ELR (cell line): ENCODE measurements at places on chromosomes 5 and 9.

GRCh38 chr5:60287174-60287771 is 393.7 kb upstream of the PDE4D start:
- DNase-seq = peak; percentile 77

GRCh38 chr5:33997331-33997983 is 10.4 kb downstream of the AMACR start:
- peak; percentile 83 for DNase-seq

- no peak for DNase-seq
Observed at GRCh38 chr5:78361631-78361993, 1.2 kb downstream of the SCAMP1 start.

DNA sequence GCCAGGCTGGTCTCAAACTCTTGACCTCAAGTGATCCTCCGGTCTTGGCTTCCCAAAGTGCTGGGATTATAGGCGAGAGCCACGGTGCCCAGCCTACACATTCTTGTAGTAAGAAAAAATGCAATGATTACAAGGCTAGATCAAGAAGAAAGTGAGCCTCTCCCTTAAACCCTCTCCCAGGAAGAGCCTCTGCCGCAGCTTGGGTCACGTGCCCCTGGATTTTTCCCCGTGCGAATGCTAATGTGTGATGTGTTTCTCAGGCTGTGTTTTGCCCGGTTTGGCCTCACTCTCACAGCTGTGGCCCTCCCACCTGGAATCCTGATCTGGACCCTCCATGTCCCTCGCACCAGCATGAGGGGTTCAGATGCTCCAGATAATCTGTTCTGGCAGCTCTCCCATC is 6.9 kb downstream of the PLPP7 start:
- DNase-seq = no peak

DNA sequence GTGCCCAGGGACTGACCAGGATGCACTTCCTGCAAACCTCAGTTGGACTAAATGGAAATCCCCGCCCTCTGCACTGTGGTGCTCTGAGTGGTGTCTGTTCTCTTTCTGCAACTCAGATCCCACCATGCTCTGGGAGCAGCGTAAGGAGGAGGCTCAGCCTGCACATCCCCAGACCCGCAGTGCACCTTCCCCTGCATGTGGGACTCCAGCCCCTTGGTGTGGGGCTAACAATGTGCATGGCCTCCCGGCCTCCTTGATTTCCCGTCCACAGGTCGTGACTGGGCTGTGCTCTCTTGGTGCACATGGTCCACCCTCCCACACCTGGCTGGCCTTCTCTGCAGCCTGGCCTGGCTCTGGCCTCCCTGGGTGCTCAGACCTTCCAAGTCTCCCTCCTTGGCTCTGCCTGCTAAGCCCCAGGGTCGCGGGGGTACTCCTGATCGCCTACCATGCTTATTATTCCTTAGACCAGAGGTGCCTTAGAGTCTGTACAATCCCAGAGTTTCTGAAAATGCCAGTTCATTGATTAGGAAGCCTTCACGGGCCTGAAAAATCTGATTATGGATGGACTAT is 397.5 kb downstream of the IRX2 start:
- DNase-seq = no peak

DNA sequence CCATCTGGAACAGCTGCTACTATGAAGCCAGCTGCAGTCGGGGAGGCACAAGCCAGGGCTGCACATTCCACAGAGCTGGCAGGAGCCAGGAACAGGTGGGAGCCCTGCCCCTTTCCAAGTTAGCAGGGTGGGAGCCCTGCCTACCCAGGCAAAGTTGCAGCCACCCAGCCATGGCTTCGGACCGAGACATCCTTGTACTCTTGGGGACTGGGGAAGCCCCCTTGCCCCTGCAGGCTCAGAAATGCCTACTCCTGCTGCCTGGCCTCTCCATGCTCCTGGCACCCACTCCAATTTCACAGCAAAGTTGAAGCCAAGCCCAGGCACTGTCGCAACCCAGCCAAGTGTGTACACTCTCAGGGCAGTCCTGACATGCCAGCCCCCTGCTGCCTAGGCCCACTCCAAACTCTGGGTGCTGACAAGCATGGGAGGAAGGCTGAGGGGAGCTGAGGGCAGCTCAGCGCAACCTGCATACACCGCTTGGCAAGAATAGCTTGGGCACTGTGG is 165.1 kb downstream of the RNF180 start:
- no peak for DNase-seq

DNA sequence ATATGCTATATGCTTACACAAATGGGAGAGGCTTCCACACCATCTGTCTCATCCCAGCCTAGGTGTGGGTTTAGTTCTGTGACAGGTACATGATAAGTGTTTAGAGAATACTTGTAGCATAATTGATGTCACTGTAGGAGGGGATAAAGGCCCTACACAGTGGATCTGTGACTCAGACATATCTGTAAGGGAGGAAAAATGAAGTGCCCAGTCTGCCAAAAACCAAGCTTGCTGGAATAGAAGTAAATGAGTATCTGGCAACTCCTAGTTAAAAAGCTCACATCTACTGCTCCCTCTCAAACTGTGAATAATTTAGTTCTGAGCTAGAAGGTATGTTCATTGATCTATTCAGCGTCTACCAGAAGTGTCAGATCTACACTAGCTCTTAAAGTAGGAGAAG is 38.9 kb upstream of the FAM174A start:
- no peak for DNase-seq

DNA sequence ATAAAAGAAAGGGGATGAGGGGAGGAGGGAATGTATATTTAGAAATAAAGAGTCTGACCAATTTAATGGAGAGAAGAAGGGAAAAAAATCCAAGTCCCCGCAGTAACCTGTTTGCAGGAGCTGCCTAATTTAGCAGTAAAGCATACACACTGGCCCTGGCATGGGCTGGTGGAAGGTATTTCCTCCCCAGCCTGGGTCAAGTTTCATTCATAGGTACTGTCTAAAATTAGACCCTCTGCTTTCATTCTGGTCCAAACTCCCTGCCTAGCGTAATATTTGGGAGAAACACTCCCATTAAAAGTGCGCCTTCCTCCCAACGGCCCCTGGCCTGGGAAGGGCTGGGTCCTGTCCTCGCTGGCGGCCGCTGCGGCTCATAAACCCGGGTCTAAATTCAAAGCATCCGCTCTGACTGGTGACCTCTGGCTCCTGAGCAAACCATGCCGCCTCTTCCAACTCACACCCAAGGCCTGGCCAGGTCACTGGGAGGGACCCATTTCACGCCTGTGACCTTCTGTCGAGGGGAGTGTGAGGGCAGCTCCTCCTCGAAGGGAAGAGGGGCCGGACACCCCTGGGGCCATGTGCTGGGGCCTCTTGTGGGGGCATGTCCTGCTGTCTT is 123.2 kb downstream of the FGF18 start:
- DNase-seq = no peak

- no peak for DNase-seq
Observed at GRCh38 chr5:56501781-56502557, 268.8 kb upstream of the ANKRD55 start.

DNA sequence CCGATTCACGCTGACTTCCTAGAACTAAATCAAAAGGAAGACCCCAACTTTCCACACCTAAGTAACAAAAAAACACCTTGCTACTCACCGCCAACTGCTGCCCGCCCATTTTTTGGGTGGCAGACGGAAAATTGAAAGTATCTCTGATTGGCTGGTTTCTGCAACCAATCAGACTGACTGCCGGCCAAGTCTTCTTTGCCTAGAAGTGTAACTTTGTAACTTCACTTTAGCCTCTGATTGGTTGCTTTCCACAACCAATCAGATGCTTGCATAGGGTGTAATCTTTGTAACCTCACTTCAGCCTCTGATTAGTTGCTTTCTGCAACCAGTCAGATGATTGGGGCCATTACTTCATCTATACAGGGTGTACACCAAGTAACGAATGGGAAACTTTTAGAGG is 42.6 kb upstream of the ANKH start:
- DNase-seq = no peak

DNA sequence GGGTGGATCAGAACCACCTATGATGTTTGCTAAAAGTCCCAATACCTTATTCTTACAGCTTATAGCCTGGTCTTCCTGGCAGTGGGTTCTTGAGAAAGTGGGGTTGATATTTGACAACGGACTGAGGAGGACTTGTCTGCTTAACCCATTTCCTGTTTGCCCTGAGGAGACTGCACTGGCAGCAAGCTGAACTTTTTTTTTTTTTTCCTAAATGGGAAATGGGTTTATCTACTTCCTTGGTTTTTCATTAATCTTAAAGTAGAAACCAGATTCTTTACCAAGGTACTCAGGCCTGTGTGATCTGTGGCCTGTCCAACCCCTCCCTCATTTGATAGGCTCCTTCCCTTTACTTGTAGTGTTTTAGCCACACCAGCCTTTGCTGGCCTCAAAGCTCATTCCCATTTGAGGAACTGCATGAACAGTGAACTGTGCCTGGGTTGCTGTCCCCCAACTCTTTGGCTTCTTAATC is 47.1 kb downstream of the C9orf57 start:
- DNase-seq = no peak

DNA sequence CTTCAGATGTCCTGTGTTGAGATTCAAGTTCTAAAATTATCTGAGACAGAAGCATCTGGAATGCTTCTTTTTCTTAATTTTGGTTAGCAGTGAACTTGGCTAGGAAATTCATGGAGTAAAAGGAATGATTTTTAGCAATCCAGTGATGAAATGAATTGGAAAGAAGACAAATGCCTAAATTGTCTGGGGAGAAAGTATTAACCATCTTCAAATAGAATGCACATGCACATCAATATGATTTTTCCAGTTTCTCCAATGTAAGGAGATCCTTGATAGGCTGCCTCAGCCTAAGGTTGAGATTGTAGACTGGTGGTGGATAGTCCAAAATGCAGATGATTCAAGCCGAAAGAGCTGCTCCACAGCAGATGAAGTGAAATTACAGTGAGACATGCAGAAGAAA is 106.7 kb downstream of the PCSK5 start:
- DNase-seq = no peak

GRCh38 chr5:131523500-131524185 is 111.4 kb downstream of the RAPGEF6 start:
- DNase-seq = no peak

DNA sequence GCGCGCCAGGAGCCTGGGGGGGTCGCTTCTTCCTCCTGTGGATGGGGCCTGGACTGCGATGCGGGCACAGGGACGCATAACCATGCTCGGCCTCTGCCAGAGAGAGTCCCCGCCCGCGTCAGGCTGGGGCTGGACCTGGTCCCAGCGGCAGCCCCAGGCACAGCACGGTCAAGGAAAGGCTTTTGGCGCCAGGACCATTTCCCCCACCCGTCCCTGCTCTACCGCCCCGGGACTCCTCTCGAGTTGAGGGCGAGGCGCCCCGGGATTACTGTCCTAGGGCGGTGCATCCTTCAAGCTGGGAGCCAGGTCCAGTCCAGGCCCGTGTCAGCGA is 341 bp downstream of the MXD3 start:
- peak; percentile 56 for DNase-seq

DNA sequence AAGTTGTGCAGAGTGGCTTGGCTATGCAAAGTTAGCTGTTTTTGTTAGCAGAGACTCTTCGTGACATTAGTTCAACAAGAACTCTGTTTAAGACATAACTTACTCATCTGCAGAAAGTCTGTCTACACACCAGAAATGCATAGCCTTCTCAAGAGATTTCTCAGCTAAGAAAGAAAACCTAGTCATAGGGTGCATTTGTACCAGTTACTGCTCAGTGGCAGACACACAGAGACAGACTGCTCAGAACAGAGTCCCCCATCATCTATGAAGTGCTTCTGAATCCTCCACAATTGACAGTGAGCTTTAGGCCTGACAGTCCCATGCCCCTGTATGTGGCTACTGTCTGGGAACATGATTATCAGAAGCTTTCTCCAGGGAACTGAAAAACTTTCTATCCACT is 56.1 kb upstream of the IFNK start:
- DNase-seq = no peak

DNA sequence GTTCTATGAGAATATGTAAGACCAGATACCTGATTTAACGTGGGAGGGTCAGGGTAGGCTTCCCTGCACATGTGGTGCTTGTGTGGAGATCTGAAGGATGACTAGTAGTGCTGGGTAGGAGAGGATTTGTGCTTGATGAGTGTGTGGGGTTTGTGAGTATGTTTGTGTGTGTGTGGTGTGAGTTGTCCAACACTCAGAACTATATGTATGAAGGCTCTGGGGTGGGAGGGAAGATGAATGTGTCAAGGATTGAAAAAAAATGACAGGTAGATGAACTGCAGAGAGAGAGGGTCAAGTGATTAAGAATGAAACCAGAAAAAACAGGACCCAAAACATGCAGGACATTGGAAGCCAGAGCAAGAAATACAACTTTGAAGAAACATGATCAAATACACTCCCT is 154.6 kb upstream of the NR3C1 start:
- peak; percentile 18 for DNase-seq

DNA sequence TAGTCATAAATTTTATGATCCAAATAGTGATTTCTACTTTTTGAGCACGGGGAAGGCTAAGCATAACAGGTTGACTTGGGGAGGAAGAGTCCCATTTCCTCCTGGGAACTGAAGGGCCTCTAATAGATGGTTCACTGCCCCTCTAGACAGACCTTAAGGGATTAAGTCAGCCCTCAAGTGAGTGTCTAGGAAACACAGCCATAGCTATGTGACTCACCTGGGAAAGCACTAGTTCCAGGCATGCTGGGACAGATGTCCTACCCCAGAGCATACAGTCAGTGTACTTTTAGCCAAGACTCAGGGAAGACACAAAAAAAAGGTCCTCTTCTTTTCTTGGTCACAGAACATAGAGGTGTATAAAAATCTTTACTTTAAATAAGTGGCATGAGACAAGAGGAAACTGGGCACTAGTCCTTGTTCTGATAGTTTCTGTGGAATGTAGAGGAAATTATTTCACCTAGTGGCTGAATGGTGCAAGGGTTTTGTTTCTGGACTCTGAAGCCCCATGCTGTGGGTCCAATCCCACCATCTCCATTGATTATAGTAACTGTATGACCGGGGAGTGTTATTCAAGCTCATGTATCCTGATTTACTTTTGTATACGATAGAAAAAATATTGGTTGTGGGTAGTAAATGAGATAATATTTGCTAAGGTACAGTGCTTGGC is 86.0 kb downstream of the NREP start:
- peak; percentile 40 for DNase-seq

DNA sequence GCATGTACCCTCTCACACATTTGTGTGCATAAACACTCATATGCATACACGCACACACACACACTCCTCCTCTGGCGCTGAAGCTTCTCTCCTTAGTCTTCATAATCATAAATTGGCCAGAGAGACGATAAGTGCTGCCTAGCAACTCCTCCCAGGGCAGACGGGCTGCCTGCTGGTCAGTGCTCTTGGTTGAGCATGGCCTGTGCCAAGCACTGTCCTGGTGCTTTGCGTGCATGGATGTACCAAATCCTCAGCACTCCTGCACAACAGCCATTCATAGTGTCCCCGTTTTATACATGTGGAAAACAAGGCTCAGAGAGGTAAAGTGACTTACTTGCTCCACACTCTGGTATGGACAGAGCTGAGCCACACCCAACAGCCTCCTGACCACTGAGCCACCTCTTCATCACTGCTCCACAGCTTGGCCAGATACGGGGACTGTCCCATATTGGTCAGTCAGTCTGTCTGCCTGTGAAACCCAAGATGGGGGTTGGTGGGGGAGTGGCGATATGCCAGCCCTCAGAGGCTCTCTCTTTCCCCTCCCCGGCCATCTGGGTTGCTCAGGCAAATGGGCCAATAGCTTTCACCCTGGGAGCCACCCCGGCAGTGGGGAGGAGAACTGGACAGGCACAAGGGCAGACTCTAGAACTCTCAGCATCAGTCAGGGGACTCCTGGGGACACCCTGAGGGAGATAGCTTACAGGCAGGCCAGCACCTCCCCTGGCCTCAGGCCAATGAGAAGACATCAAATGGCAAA is 64.3 kb upstream of the GARNL3 start:
- no peak for DNase-seq

- DNase-seq = peak; percentile 96
Observed at GRCh38 chr9:26892251-26893029, at the start of gene CAAP1. Gene CAAP1, minus strand, starts transcription at chr9:26892802. Its CDS starts 87 bp downstream, at chr9:26892715.
